ENCODE measurements at places on chromosomes 1 and 21.

DNA sequence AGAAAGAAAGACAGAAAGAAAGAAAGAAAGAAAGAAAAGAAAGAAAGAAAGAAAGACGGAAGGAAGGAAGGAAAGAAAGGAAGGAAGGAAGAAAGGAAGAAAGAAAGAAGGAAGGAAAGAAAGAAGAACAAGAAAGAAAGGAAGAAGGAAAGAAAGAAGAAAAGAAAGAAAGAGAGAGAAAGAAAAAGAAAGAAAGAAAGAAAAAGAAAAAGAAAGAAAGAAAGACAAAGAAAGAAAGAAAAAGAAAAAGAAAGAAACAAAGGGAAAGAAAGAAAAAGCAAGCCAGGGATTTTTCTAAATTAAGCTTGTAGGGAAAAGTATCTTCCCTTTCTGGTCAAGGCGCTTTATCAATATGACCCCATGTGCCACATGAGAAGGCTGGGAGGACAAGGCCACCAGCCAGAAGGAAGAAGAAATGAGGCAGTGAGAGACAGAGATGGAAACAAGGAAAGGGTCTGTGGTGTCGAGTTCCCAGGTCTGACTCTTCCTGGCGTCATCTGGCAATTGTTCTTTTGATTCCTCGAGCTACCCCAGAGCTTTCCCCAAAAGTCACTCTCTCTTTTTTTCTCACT is 88.4 kb upstream of the LPGAT1 start:
- no peak for DNase-seq

DNA sequence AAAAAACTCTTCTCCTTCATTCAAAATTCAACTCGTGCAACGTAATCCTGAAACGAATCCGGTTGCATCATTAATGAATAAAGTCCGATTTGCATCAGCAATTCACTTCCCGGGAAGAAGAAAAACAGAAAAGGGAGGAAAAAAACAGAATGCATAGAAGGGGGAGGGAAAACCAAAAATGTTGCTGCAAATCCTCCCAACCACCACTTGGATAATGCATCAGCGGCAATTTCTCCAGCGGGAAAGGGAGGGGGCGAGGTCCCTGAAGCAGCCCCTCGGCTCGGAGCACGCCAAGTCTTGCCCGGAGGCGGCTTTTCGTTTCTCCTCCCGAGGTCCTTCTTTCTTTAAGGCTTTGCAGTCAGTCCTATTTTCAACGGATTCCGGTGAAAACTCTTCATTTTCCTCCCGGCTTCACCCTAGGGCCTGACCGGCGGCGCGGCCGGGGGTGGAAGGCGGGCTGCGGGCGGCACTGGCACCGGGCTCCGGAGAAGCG is 723 bp downstream of the CDC42BPA start:
- DNase-seq: peak; percentile 52

DNA sequence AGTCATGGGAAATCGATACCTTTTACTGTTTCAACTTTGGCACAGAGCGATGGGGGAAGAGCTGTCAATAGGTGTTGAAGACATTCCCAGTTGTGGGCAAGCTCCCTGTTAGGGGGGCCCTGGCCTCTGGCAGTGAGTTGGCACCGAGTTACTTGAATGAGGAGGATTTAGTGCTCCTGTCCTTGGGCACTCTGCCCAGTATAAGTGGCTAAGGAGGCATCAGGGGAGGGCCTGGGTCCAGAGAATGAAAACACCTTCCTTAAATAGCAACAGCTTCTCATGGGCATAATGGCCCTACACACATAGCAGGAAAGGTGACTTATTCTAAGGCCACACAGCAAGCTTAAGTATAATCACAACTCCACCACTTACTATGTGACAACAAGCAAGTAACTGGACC is 664.4 kb downstream of the PTPRU start:
- no peak for DNase-seq

DNA sequence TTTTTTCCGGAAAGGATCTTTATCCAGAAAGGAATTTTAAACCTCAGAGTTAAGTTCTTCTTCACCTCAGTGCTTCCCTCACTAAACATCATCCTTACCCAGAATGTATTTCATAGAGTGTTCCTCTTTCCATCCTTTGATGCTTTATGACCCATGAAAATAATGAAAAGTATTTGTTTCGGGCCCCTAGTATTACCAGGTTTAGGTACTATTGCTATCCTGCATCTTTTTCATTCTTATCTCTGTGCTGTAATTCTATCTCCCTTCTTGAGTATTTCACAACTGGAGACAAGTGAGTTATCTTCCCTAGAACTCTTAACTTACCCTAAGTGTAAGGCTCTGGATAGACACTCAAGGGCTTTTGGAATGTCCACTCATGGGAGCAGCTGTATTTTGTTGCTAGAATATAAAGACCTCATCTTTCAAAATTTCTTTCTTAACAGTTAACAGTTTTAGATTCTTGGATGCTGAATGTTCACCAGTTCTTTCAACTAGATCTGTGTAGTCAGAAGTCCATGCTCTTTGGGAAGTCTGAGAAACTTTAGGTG is 26.2 kb downstream of the UCK2 start:
- no peak for DNase-seq

GRCh38 chr1:11645670-11646265 is 8.5 kb downstream of the FBXO2 start:
- peak; percentile 60 for DNase-seq

- no peak for DNase-seq
These were observed 2129.8 kb downstream of the NCAM2 start for GRCh38 chr21:23127973-23128372.

DNA sequence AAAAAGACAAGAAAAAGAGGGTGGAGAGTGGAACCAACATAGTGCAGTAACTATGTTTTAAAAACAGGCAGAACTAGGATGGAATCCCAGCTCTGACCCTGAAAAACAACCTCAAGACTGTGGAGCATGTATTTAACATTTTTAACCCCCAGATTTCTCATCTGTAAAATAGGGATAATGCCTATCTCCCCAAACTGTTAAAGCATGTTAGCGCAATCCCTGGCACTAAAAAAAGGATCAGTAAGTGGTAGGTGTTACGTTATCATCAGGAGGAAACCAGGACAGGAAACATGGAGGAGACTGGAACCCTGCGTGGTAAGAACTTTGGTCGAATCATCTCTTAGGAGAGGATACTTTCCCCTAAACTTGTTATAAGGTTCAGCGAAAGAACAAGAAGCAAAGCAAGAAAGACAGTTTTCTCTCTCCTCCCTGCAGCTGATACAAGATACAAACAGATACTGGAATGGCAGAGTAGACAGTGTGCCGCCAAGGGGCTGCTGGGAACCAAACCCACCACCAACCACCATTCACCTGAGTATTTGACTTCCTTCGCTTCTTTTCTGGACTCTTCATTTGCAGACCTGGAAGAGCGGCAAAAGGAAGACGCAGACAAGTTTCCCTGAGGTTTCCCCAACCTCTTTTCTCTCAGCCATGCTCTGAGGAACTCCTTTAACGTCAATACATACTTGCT is 991 bp downstream of the PYGO2 start:
- DNase-seq: no peak

- no peak for DNase-seq
These were observed 41.7 kb upstream of the GPR153 start for GRCh38 chr1:6302568-6302967.

DNA sequence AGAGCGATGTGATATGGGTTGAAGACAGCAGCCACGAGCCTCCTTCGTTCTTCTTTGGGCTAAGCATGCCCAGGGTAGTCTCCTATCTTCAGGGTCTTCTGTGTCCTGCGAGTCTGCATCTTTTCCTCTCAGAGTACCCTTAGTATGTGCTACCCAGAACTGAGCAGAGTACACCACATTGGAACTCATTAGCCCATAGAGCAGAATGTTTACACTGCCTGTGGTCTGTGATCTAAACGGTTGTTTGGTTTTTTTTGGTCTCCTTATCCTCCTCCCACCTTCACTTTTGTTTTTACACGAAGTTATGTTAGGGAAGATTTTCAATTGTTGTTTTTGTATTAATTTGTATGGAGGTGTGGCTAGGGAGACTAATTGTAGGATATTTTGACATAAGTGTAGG is 126.4 kb downstream of the NEK7 start:
- DNase-seq: no peak

- no peak for DNase-seq
These were observed at the start of gene PLEKHM2 for GRCh38 chr1:15684042-15684461. Gene PLEKHM2, plus strand, starts transcription at chr1:15684320. Its CDS starts 239 bp downstream, at chr1:15684559.

GRCh38 chr1:244047621-244048255 is 3.3 kb upstream of the ZBTB18 start:
- peak; percentile 20 for DNase-seq

DNA sequence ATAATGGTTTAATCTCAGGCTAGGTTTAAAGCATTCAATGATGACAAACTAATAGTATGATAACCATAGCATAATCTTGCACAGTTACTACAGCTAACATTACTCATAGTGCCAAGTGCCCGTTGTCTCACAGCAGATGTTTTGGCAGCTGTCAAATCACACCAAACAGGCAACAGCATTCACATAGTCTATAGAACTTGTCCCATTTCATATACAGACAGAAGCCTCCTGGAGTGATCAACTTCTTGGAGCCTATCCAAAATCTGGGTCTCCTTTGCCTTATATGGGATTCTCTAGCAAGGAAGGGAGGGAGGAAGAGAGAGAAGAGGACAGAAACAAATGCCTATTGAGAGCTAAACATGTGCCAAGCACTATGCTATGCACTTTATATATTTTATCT is 250.6 kb upstream of the ZP4 start:
- no peak for DNase-seq

DNA sequence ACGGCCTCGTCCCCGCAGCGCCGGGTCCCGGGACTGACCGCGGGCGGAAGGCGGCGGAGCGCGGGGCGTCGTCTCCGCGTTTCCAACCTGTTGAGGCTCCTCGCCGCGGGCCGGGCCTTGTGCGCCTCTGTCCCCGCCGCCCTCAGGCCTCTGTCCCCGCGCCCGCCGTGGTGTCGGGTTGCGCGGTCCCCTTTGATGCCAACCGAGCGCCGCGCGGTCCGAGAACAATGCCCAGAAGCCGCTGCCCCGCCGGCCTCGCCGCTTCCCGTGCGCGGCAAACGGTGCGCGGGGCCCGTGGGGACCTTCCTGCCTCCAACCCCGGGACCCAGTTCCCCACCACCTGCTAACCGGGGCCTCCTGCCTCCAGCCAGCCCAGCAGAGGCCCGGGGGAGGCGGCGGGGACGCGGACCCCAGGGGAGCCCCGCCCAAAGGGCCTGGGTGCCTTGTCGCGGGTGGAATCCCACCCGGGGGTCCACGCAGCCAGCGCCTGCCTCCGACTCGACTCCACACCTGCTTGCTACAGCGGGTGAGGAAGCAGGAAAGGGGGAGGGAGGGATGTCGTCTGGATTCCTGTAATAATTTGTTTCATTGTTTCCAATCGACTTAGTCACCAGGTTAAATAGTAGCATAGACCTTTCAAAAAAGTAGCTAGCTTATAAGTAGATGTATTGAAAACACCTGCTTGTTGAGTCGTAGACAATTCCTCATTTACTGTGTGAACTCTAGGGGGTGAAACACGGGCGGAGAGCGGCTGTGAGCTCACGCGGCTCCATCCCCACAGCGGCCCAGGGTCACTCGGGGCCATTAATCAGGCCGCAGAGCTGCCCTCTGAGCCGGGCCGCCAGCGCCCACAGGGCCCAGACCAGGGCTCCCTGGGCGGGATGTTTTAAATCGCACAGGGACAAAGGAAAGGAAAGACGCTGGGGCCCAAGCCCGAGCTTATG is 1.1 kb downstream of the COL18A1 start:
- DNase-seq: no peak

- no peak for DNase-seq
These were observed 251.7 kb upstream of the ADGRL2 start for GRCh38 chr1:81548918-81549587.

- DNase-seq: no peak
These were observed 859.3 kb downstream of the KCNT2 start for GRCh38 chr1:195748969-195749368.

DNA sequence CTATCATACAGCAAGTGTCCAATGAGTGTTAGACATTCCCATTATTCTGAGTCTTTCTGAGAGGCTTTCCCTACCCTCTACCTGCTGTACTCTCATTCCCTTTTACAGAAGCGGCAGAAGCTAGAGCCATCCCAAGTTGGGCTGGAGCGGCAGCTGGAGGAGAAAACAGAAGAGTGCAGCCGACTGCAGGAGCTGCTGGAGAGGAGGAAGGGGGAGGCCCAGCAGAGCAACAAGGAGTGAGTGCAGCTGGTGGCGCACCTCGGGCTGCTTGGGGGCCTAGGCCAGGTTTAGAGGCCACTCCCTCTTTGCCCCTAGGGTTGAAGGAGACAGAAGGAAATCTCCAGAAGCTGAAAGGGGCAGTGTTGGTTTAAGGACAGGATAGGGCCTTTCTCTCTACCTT is 12.1 kb downstream of the CGN start:
- DNase-seq: no peak

- peak; percentile 36 for DNase-seq
These were observed 691 bp upstream of the MPZL1 start for GRCh38 chr1:167720965-167721616.

GRCh38 chr1:29355375-29355774 is 119.1 kb downstream of the PTPRU start:
- no peak for DNase-seq
